NCI-H526 (cell line): ENCODE measurements at places on chromosomes 2 and 18.

GRCh38 chr2:40016151-40016885 lies 237.3 kb upstream of the THUMPD2 start:
- DNase-seq: no peak

DNA sequence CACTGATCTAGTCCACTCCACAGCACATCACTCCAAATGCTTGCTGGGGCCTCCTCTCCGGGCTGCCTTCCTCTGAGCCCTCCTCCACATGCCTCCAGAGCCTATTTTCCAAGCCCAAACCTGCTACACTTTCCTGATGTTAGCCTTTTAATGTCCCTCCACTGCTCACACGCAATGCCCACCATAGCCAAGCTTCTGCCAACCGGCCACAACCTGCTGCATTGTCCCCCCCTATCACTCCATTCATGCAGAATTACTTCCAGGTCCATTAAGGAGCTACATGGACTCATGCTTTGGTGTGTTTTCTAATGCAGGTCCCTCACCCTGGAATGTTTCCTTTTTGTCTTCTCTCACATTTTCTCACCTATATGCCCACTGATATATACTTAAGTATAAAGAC lies 129.3 kb downstream of the MARCHF4 start:
- no peak for DNase-seq

GRCh38 chr2:68319398-68320117 lies at the start of gene CNRIP1:
Gene CNRIP1 (minus strand): TSS chr2:68319949. CDS start chr2:68319400, 549 bp downstream.
- peak; percentile 72 for DNase-seq

DNA sequence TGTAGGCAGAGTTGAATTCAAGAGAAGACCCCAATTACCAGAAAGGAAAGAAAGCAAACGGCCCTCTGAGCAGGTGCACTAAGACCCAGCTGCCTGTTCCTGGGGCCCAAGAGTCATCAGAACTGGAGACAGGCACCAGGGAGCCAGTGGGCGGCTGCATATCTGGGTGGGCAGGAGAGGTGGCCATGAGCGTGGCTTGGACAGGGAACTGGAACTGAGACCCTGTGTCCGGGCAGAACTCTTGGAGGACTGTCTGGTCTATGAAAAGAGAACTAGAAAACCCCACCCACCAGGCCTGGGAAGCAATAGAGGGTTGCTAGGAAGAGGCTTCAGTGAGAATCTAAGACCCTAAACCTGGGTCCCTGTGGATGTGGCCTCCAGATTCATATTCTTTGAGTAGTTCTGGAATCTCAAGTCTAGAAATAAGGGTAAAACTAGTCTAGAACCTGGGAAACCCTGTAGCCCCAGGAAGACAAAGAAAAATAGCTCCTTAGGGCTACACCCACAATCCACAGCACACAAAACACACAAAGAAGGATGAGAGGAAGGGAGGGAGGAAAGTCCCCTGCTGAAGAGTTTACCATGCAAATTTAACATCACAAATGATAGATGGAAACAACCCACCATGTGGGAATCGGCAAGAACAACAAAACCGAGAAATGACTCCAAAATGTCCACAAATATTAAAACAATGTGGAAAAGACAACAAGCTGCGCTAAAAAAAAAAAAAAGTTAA lies 147.0 kb downstream of the HDAC4 start:
- peak; percentile 45 for DNase-seq

GRCh38 chr18:27854631-27855030 lies 322.3 kb downstream of the CDH2 start:
- no peak for DNase-seq

DNA sequence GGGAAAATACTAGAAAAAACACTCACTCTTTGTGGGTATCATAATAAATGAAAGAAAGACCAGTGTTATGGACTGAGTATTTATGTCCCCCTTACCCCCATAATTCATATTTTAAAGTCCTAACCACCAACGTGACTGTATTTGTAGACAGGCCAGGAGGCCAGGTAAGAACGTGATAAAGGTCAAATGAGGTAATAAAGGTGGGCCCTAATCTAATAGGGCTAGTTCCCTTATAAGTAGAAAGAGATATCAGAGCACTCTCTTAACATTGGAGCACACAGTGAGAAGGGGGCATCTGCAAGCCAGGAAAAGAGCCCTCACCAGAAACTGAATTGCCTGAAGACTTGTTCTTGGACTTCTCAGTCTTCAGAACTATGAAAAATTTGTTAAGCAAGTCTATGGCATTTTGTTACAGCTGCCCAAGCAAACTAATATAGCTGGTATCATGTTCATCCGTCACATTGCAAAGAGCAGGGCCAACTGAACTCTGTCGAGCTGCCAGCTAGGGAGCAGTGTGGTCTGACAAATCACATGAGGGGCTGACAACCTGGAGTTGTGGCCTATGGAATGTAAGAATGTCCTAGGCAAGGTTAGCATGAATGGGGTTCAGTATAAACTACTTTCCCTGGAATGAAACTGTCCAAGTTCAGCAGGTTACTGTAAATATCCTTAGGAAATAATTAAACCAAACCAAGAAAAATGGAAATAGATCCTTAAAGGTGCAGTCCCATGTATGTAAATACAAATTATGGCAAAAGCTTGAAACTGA lies 280.9 kb downstream of the ZNF385B start:
- DNase-seq: no peak

- DNase-seq: no peak
Observed at GRCh38 chr2:202098291-202098690, 25.2 kb downstream of the KIAA2012 start.

DNA sequence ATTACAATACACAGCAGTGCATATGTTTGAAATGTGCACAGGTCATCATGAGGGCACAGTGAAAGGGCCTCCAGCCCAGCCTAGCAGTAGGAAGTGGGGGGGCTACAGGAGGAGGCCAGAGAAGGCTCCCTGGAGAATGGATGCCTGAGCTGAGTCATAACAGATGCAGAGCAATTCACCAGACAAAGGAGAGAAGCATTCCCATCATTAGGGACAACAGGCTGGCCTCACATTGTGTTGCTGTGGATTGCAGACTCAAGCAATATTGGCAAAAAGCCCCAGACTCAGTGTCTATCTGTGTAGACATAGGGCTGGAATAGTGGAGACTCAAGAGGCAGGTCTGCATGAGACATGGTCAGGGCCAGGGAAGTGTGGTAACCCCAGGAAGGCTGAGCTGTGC lies 329.9 kb downstream of the DLGAP1 start:
- no peak for DNase-seq

- no peak for DNase-seq
Observed at GRCh38 chr2:172403402-172403801, 24.0 kb upstream of the ITGA6 start.

DNA sequence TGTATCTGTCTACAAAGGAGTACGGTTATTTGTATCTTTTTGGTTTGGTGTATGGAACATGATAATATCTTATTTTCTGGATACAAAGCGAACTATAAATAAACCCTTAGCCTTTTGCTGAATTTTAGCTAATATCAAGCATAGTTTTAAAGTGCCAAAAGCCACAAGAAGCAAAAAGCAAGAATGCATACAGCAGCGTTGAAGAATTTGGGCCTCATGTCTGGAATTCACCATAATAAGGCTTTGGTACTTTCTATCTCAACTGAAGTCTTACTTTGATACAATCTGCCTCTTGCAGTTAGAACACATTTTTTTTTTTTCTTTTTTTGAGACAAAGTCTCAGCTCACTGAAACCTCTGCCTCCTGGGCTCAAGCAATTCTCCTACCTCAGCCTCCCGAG lies 151.5 kb downstream of the ERBB4 start:
- no peak for DNase-seq

DNA sequence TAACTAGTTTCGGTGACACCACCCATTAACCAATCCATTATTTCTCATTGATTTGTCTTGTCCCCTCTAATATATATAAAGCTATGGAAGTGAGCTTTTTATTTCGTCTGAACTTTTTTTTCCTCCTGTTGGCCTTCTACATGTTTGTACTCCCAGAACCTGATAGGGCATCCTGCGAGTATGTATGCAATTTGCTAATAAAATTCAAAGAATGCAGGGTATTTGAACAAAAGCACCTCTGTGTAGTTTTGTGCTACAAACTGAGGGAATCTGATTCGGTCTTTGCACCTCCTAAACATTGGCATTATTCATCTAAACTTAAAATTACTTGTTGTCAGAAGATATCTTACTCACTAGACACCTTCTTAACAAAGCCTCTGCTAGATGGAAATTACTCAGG lies 242.9 kb upstream of the TMEFF2 start:
- DNase-seq: no peak

DNA sequence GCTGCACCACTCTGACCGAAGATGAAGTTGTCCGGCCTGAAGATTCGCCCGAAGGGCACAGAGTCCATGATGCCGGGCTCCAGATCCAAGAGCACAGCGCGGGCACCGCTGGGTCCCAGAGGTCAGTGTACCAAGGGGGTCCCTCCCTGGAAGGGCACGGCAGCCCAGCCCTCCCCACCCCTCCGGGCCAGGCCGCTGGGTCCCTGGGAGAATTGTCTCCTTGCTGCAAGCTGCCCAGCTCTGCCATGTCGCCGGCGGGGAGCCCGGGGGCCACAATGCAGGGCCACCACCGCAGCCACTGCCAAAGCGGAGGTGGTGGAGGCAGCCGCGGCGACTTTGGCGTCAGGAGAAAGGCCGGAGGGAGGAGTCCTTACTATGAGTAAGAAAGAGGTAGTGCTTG lies 189.5 kb upstream of the CYRIA start:
- no peak for DNase-seq

DNA sequence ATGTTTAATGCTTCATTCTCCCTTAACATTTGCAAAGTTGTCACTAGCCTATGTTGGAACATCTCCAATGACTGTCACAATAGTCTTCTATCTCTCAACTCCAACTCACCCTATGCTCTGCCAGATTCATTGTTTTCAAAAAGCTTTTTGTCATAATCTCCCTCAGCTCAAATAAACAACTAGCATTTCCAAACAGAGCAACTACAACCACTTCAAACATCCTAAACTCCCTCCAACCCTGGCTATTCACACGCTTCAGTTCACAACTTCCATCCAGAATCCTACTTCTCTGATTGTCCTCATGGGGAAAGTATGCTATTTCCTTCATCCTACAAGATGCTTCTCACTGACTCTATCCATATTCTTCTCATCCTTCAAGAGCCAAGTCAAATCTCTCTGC lies 139.2 kb upstream of the VRK2 start:
- DNase-seq: no peak

DNA sequence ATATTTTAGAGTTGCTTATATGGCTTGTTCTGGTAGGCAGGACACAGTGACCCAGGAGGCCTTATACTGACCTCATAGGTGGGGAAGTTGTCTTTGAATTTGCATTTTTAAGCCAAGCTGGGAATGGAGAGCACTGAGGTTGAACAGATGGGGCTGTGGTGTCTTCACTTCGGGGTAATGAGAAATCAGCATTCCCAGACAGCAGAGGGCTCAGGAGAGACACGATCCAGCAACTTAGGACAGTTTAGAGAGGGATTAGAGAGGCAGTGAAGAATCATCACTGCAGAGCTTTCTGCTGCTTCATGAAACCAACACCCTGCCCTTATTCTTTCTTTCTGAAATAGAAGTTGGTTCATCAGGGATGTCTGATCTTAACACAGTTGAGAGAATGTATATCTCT lies 202.4 kb downstream of the TDRD15 start:
- DNase-seq: peak; percentile 43

DNA sequence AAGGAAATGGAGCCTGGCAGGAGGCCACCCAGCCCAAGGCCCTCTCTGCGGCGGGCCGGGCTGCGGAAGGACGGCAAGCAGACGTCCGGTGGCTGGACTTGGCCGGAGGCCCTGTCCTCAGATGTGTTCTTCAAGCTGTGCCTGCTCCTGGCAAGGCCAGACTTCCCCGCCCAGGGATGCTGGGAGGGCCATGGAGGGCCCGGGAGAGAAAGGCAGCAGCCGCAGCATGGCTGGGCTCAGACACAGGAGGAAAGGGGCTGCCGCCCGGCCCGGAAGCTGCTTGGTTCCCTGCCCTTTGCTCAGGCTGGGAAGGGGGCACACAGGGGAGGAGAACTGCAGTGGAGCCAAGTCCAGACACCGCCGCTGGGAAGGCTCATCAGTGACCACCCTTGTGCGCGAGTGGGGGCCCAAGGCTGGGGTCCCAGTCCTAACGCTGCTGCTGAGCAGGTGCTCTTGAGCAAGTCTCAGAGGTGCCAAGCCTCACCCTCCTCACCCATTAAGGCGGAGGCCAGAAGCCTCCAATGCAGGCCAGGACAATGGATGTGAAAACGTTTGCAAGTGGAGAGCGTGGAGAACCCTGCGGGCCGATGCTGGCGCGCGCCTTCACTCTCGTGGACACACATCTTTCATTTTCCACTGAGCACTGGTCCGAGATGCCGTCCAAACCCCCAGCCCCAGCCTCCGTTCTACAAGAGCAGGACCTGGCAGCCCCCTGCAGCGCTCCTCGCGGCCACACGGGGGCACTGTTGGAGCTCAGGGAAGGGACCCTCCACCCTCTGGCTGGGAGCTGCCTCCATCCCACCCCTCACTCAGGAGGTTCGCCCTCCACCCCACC lies 7.9 kb downstream of the CROCC2 start:
- peak; percentile 83 for DNase-seq

- no peak for DNase-seq
Observed at GRCh38 chr2:7618031-7618430, 700.8 kb downstream of the RNF144A start.

- DNase-seq: no peak
Observed at GRCh38 chr2:75792146-75792545, 81.4 kb upstream of the GCFC2 start.

- DNase-seq: no peak
Observed at GRCh38 chr18:10054366-10054765, 140.6 kb downstream of the VAPA start.
